Lower lobe of right lung (tissue), 2 donors: ENCODE measurements at places on chromosomes 1 and 21. TPM values are rescaled to one million over a fixed set of nuclear protein-coding genes. Genes with fewer than 3 reads are reported as not detected.

DNA sequence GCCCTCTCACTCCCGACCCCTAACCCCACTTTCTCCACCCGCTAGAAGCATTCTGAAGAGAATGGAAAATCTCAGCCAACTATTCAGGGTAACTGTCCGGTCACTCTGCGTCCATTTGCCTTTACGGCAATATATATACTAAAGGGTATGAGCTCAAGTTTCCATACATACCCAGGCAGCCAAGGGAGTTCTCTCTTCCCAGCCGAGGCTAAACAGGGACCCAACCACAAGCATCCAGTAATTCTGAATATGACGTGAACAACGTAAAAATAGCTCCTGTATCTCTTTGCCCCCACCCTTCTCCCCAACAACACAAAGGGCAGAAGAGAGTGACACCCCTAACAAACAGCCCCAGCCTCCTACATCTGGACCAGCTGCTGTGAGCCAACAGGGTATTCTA is 67.7 kb downstream of the SSBP3 start:
- DNase-seq = no peak

Gene FAM177B
- 0.56 TPM for total RNA-seq

- peak; percentile 17 for DNase-seq
Measured at GRCh38 chr1:201346337-201346939, 31.0 kb downstream of the TNNT2 start.

- DNase-seq = no peak
Measured at GRCh38 chr1:56916630-56917029, 49.2 kb downstream of the C8B start.

- DNase-seq = no peak
Measured at GRCh38 chr1:26142159-26142558, 16.7 kb upstream of the FAM110D start.

Gene HUNK
- 1.9 TPM for total RNA-seq

DNA sequence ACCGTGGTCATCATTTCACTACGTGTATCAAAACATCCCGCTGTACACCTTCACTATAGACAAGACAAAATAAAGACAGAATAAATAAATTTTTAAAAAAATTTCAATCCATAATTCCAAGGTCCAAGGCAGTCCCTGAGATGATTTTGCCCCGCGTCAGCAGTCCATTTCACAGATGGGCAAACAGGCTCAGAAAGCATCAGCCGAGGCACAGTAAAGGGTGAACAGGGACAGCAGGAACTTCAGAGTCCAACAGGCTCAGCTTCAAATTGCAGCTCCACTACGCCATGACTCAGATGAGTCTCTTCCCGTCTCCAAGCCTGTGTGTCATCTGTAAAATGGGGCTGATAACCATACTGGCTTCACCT is 15.0 kb downstream of the MATN1 start:
- no peak for DNase-seq

DNA sequence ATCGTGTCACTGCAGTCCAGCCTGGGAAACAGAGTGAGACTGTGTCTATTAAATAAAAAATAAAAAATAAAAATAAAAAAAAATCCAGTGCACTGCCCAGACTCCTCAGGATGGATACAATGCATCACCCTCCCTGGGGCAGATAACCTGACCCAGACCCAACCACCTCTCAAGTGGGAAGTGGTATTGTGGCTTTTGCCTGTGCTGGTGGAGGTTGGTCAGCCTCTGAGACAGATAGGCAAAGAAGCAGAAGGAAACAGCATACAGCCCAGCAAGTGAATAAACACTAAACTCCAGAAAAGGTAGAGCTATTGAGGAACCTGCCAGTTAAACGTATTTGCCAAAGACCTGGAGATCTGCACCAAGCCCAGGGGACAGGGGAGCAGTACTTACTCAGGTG is 22.0 kb downstream of the HHIPL2 start:
- no peak for DNase-seq

GRCh38 chr21:14271053-14271452 is 55.1 kb downstream of the RBM11 start:
- no peak for DNase-seq

Gene DIP2A
- total RNA-seq = 41.0 TPM

DNA sequence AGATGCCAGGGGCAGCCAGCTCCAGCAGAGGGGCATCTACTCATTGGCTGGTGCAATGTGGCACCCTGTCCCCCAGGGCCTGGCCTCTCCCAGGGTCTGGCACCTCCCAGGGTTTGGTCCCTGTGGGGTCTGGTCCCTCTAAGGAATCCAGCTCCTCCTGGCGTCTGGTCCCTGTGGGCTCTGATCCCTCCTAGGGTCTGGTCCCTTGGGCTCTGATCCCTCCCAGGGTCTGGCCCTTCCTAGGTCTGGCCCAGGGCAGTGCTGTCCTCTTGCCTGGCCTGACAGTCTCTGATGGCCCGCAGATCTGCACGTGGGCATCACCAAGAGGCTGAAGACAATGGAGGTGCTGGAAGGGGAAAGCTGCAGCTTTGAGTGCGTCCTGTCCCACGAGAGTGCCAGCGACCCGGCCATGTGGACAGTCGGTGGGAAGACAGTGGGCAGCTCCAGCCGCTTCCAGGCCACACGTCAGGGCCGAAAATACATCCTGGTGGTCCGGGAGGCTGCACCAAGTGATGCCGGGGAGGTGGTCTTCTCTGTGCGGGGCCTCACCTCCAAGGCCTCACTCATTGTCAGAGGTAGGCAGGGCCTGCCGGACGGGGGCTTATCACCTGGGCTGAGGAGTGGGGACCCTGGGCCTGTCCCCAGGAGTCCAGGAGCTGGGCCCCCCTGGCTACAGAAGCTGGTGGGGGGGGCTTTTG is 73.9 kb downstream of the OBSCN start:
- DNase-seq = peak; percentile 35

Gene RASSF5
- 48.2 TPM for total RNA-seq

DNA sequence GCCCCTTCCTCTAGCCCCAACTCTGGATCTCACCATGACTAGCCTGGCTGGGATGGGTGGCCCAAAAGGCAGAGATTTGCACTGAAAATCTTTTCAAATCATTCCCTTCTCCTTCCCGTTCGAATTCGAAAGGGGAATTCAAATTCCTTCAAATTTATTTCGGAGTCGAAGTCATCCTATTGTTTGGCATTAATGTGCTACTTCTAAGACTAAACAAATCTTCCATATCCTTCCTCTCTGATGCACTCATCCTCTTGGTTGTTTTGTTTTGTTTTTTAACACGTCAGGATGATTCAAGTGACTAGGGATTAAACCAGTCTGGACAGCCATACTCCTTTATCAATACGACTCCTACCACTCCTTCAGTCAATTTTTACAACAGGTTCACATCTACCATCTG is 95.5 kb upstream of the SGIP1 start:
- no peak for DNase-seq

DNA sequence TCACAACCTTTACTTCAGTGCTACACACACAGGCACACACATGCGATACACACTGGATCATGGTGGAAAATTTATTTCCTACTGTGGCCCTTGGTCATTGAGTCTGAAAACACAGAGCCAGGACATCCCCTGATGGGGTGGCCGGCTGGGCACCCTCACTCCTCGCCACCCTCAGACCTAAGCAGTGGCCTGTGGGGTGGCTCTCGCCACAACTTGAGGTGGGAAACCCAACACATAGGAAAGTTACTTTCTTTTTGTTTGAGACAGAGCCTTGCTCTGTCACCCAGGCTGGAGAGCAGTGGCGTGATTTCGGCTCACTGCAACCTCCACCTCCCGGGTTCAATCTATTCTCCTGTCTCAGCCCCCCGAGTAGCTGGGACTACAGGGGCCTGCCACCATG is 19.4 kb downstream of the CRYAA start:
- DNase-seq = no peak

Gene KRTCAP2
- total RNA-seq = 173 TPM

- no peak for DNase-seq
Measured at GRCh38 chr21:42397746-42398394, 2.0 kb upstream of the TMPRSS3 start.

Gene TNNT2
- total RNA-seq = 6.4 TPM

Gene FAM72D
- 0.77 TPM for total RNA-seq

Gene FAM131C
- total RNA-seq = not detected

DNA sequence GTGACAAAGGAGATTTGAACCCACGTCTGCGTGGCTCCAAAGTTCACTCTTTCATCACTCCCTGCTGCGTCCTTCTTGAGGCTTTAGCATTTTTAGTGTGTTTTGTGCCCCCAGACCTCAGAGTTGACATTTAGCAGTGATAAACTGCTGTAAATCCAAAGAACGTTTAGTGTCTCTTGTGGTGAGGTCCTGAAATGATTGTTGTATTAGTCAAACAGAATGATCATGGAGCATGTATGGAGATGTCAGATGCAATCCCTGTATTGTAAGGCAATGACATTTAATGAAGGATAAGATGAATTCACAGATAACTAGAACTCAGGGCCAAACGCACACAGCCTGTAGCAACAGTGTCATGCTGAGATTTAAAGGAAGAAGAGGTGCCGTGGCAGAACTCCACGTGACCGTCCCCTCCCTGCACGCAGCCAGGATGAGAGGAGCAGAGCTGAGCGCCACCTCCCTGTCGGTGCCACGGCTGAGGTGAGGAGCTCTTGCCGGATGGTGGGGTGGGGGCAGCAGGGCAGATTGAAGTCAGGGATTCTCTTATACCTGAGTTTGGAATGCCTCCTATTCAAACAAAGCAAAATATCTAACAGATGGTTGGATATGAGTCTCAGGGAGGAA is 30.1 kb downstream of the NTPCR start:
- no peak for DNase-seq

Gene S1PR1
- 107 TPM for total RNA-seq

DNA sequence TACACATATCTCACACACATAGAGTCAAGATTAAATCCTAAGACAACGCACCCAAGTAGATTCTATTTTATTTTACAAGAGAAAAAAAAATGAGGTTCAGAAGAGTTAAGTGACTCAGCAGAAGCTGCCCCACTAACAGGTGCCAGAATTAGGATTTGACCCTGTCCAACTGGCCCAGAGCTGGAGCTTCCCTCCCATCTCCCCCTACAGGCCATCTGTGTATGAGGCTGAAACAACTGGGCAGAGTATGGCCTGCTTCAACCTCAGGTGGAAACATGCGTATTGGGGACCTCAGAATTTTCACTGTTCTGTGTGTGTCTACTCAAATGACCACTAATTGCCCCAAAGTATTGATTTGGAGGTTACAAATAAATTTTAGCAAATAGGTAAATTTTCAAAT is 29.9 kb downstream of the PSMG1 start:
- DNase-seq = no peak

- DNase-seq = peak; percentile 93
Measured at GRCh38 chr1:27111626-27112573, 43.0 kb downstream of the SLC9A1 start.

DNA sequence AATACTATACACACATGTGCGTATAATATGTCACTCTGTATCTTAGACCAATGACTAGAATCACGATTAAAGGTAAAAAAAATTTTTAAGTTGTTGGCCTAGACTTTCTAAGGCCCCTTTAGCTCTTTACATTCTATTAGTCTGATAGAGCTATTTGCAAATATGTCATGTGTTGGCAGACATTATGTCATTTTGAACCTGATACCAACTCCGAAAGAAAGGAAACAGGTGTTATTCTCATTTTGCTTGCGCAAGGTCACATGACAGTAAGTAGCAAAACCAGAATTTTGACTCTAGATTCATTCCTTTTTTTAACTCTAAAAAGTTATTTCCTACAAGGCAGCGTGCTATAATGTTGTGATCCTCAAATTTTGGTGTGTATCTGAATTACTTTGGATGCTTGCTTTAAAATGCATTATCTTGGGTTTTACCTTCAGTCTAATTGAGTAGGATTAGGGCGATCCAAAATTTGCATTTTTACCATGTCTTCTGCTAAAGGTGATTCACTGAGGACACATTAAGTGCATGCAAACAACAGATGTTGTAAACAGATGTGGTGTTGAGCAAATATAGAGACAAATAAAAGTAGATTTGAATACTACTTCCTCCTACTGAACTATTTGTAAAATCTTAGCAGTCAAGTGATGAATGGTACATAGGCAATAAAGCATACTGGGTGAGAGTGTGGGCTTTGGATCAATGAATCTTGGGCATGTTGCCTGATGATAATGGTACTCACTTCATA is 63.5 kb upstream of the KIAA1614 start:
- DNase-seq = no peak

Gene BOLA1
- total RNA-seq = 11.5 TPM

- DNase-seq = no peak
Measured at GRCh38 chr1:67749844-67750690, 65.1 kb downstream of the GADD45A start.

Gene SOD1
- 160 TPM for total RNA-seq

Gene SLC6A9
- total RNA-seq = 24.2 TPM

DNA sequence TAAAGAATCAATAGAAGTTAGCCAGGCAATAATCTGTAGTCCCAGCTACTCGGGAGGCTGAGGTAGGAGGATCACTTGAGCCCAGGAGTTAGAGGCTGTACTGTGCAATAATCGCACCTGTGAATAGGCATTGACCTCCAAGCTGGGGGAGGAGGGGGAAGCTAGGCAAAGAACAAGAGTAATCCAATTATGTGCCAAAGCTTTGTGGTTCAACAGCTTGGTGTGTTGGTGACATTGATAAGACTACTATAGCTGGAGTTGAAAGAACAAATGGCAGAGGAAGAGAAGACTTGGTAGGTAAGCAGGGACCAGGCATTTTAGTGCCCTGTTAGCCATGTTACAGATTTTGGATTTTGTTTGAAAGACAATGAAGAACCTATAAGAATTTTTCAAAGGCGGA is 2.1 kb upstream of the TMCO2 start:
- DNase-seq = no peak

Gene HRNR
- total RNA-seq = not detected

GRCh38 chr1:56452027-56453011 is 127.0 kb downstream of the PLPP3 start:
- DNase-seq = no peak
